Stimulated activated CD4-positive, alpha-beta T cell treated with anti-CD3 and anti-CD28 coated beads, Interleukin-1b, Interleukin-23, amount 100 ng/mL, for 24 hours (primary cell): ENCODE measurements at places on chromosomes 2 and 18.

DNA sequence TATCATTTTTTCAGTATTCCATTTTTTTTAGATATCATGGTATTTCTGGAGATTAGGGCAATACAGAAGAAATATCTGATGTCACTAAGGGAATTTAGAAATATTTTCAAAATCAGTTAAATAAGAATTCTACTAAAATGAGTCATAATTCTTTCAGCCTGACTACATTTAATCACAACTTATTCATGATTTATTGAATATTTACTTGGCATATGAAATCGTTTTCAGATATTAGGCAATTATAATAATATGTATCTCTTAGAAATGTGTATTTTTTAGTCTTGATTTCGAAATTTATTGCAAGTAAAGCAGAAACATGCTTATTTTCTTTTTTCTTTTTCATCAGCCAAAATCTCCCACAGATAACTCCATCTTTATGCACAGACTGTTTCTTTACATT, 142.2 kb downstream of the CCDC102B start:
- no peak for DNase-seq

- DNase-seq, result no peak
Observed at GRCh38 chr2:38464971-38465788, 88.1 kb upstream of the ATL2 start.

DNA sequence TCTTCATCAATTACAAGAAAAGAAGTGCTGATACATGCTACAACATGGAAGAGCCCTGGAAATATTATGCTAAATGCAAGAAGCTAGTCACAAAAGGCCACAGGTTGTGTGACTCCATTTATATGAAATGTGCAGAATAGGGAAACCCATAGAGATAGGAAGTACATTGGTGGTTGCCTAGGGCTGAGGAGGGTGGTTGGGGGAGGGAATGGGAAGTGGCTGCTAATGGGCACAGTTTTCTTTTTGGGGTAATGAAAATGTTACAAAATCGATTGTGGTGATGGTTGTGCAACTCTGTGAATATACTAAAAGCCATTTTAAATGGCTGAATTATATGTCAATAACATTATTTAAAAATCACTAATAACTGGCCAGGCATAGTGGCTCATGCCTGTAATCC, 24.3 kb upstream of the RESP18 start:
- no peak for DNase-seq

DNA sequence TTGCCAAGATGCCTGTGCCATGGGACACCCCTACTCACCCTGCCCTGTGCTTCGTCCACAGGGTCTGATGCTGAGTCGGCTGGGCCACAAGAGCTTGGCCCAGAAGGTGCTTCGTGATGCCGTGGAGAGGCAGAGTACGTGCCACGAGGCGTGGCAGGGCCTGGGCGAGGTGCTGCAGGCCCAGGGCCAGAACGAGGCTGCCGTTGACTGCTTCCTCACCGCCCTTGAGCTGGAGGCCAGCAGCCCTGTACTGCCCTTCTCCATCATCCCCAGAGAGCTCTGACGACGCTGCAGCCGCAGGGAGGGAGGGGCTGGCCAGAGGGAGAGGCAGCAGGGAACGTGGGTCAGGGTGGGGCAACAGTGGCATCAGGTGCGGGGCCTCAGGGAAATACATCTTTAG, 81.5 kb downstream of the STPG4 start:
- DNase-seq, result no peak

GRCh38 chr2:95346231-95346737, 49.1 kb downstream of the KCNIP3 start:
- no peak for DNase-seq

DNA sequence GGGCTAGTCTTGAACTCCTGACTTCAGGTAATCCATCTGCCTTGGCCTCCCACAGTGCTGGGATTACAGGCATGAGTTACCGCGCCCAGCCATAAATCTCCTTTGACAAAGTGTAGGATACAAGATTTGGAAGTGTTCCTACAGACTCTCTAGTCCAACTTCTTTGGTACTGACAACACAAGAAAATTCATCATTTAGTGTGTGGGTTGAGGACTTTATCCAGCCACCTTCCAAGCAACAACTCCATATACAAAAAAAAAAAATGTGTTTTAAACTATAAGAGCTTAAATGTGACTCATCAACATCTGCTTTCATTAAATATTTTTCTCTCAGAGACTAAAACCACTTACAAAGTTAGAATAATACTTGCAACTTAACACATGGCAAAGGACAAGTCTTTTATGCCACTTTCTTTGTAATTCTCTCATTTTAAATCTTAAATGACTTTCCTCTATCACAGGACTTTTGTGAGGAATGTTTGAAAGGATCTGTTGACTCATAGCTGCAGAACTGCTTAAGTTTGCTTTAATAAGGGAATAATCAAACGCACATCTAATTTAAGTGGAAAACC, 46.2 kb upstream of the ITGAV start:
- DNase-seq, result no peak

DNA sequence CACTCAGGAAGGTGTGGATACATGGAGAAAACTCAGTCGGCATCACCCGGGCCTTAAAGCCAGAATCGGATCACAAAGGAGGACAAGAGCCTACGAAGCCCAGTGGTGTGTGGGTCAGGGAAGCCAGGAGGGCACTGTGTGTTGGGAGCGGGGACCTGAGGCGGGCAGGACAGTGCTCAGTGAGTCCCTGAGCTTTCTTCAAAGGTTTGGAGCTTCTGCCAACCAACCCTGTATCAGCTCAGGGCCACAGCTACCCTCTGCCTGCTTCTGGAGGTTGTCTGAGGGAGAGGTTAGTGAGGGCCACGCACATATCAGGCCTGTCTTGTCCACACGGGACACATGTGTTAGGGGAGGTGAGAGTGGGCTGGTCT, 52.4 kb downstream of the DYSF start:
- DNase-seq, result no peak

GRCh38 chr18:25058521-25058920, 293.4 kb downstream of the ZNF521 start:
- no peak for DNase-seq
